NCI-H774 (cell line): ENCODE measurements at places on chromosomes 3 and 15.

GRCh38 chr3:185153861-185154629 is 1.2 kb upstream of the C3orf70 start:
- DNase-seq: no peak

GRCh38 chr3:192063570-192063969 is 602.6 kb downstream of the PYDC2 start:
- no peak for DNase-seq

DNA sequence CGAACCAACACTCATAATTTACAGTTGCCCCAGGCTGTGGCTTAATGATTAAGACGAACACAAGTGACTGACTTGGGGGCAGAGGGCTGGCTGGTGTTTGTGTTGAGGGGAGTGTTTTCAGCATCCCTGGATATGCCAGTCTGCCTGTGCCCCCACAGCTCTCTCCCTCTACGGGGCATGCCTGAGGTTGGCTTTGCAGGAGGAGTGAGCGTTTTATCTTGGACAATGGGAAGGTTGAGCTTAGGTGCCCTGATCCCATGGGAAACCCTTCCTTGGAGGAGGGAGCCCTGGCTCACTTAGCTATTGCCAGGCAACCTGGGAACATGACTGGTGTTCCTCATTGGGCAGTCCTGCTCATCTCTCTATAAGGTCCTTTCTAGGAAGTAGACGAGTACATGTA is 17.6 kb downstream of the FAM107A start:
- DNase-seq: no peak

GRCh38 chr15:70355275-70355795 is 257.6 kb upstream of the TLE3 start:
- no peak for DNase-seq

DNA sequence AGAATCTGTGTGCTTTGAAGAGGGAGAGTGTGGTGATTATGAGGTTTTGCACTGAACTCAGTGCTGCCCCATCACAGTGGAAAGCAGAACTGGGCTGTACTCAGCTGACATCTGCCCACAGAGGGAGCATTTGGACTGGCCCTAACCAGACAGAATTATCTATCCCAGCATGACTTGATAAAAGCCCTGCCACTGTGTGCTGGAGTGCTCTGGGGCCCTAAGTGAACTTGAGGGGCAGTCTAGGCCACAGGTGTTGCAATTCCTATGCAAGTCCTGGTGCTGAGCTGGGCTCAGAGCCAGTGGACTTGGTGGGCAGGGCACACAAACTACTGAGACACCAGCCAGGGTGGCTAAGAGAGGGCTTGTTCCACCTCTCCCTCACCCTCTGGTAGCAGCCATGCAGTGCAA is 269.2 kb upstream of the CTNNB1 start:
- no peak for DNase-seq

DNA sequence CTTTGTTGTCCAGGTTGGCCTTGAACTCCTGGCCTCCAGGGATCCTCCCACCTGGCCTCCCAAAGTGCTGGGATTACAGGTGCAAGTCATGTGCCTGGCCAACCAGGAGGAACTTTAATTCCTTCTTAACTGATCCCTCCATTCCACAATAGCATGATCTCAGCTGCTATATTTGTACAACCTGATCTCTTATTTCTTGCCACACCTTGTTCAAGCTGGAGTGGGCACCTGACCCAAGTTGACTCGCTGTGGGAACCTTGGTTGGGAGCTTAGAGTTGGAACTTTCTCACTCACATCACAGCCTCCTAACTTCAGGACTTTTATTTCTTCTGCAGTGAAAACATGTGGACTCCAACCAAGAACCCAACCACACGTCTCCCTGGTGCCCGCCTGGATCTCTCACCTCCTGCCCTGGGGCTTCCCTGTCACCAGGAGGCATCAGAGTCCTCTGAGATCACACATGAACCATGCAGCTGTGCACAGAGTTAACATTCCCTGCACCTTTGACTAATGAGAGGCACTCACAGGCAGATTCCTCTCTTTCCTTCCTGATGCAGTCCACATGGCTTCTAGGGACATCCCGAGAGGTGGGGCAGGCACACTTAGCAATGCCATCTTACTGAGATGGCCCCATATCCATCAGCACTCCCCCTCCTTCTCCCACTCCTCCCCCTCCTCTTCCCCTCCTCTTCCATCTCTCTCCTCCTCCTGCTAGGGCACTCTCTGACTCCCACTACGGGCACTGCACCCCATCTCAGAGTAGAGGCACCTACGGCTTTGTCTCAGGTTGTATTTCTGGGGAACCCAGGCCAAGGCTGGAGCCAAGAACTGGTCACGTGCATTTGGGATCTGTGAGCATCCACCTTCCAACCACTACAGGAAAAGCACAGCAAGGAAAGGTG is 9.7 kb upstream of the CYFIP1 start:
- no peak for DNase-seq

- no peak for DNase-seq
These were observed 117.1 kb downstream of the MECOM start for GRCh38 chr3:169546368-169546767.
